ENCODE measurements at places on chromosomes 16 and 17.

- DNase-seq, result no peak
Measured at GRCh38 chr17:40176754-40177110, 538 bp upstream of the RAPGEFL1 start.

DNA sequence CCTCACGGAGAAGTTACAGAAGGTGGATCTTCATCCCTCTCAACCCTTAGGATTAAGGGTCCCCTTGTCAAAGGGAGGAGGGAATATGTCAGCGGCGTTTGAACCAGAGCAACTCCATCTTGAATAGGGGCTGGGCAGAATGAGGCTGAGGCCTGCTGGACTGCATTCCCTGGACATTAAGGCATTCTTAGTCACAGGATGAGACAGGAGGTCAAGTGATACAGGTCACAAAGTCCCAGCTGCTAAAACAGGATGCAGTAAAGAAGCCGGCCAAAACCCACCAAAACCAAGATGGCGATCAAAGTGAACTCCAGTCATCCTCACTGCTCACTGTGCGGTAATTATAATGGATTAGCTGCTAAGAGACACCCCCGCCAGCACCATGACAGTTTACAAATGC lies 36.7 kb downstream of the RBFOX3 start:
- no peak for DNase-seq

- peak; percentile 72 for DNase-seq
Measured at GRCh38 chr16:80938004-80938878, 68.4 kb downstream of the CMC2 start.

- no peak for DNase-seq
Measured at GRCh38 chr17:5131146-5131715, 15.4 kb downstream of the USP6 start.

GRCh38 chr17:2207815-2208515 lies 95.6 kb downstream of the SMG6 start:
- no peak for DNase-seq

- DNase-seq, result peak; percentile 87
Measured at GRCh38 chr17:32341857-32342602, at the start of gene C17orf75. C17orf75 (minus strand) TSS chr17:32342173; CDS start chr17:32342139, 34 bp downstream.

DNA sequence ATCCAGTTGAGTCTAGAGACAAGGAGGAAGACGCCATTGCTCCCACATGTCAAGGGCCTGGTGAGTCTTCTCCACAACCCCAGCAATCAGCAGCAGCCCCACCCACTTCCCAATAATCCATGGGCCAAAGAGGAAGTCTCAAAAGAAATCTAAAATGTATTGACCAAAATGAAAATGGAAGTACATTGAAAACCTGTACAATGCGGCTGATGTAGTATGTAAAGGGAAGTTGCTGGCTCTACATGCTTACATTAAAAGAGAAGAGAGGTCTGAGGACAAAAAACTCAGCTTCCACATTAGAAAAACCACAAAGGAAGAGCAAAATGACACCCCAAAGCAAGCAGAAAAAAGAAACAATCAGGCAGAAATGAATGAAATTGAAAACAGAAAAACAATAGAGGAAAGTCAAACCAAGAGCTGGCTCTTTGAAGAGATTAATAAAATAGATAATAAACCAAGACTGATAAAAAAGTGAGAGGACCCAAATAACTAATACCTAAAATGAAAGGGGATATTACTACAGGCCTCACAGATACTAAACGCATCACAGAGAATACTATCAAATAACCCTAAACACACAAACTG lies 100.6 kb upstream of the METRNL start:
- no peak for DNase-seq

DNA sequence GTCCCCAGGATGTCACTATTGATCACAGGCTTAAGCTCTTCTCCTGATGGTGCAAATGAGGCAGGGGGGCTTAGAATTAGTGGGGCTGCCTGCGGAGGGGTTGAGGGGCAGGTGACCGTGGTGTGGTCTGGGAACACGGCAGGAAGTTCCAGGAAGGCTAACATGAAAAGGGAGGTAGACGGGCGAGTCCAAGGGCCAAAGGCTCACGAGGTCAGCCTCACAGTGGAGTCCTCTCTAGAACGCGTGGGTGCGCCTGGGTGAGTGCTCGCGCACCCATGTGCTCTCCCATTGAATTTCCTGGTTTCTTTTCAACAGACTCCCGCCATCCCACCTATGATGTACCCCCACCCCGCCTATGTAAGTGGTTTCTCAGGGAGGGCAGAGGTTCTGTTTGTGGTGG lies 15.2 kb downstream of the LGALS9 start:
- no peak for DNase-seq

- no peak for DNase-seq
Measured at GRCh38 chr16:51458356-51459140, 307.5 kb upstream of the SALL1 start.

GRCh38 chr17:14580499-14580898 lies 279.6 kb downstream of the HS3ST3B1 start:
- DNase-seq, result no peak

DNA sequence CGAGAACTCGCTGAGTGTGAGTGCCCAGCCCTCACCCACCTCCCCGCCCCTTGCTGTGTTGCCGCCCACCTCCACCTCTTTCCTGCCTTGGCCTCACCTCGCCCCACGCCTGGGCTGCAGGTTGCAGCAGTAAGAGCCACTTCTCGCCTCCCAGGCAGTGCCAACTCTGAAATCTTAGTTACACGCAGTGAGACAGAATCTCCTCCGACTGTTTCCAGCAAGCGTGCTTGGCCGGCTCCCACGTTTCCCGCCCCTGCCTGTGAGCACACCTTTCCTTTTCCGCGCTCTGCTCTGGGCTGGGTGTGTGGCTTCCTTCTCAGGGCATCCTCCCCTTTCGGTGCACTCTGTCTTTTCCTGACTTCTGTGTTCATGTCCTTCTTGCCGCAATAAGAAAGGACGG lies 5.7 kb downstream of the ENGASE start:
- DNase-seq, result no peak

- no peak for DNase-seq
Measured at GRCh38 chr17:53707566-53707965, 115.2 kb upstream of the KIF2B start.

GRCh38 chr16:13414154-13414553 lies 505.8 kb upstream of the ERCC4 start:
- no peak for DNase-seq

DNA sequence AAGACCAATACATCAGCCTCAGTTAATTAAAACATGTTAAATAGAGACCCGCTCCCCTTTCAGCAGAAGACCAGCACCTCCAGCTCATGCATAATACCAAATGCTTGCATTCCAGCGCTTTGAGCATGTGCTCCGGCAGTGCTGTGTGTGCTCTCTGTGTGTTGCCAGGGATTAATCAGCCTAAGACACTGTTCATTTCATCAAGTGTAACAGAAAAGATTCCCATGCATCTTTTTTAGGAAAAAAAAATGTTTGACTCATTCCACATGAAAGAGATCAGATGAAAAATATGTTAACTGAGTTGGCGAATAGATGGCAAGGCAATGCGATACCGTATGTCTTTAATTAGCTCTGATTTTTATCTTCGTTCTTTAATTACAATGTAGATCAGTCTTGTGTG lies 187.6 kb downstream of the RPTOR start:
- no peak for DNase-seq

GRCh38 chr16:8919934-8920462 lies 37.8 kb downstream of the LITAFD start:
- no peak for DNase-seq

GRCh38 chr16:64870859-64871258 lies 251.0 kb downstream of the CDH11 start:
- DNase-seq, result no peak

DNA sequence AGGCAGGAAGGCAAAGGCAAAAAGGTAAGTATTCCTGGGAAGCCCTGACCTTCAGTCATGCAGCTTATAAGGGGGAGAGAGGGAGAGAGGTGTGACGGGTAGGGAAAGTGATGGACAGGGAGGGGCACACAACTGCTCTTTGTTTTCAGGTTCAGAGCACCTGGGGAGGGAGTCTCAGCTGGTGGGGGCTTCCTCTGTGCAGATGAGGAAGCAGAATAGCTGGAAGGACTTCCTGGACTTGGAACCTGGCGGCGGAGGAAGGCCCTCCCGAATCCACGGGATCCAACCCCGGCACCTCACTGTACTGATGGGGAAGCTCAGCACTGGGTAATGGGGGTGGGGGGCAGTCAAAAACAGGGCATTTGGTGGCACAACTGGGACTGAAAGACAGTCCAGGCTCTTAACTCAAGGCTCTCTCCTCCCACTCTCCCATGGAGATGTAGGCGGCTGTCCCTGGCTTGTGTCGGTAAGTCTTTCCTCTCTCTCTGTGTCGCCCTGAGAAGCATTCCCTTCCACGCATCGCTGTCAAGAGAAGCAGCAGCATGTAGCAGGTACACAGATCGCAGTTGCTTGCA lies 11.9 kb upstream of the PITPNM3 start:
- DNase-seq, result no peak

DNA sequence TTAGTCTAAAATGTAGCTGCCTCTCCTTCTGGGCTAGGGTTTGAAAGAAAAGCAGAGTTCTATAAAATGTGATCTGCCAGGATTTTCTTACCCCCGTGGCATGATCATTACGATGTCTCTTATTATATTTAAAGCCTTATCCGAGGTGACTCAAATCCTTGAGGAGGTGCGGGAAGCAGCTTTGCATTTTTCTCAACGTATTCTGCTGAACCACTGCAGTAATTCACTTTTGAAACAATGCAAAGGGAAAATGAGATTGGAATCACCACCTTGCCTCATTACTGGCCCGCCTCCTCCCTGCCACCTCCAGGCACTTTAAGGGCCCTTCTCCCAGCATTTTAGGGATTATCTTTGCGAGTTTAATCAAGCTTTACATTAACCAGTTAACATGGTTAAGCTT lies 9.7 kb upstream of the NOG start:
- no peak for DNase-seq

DNA sequence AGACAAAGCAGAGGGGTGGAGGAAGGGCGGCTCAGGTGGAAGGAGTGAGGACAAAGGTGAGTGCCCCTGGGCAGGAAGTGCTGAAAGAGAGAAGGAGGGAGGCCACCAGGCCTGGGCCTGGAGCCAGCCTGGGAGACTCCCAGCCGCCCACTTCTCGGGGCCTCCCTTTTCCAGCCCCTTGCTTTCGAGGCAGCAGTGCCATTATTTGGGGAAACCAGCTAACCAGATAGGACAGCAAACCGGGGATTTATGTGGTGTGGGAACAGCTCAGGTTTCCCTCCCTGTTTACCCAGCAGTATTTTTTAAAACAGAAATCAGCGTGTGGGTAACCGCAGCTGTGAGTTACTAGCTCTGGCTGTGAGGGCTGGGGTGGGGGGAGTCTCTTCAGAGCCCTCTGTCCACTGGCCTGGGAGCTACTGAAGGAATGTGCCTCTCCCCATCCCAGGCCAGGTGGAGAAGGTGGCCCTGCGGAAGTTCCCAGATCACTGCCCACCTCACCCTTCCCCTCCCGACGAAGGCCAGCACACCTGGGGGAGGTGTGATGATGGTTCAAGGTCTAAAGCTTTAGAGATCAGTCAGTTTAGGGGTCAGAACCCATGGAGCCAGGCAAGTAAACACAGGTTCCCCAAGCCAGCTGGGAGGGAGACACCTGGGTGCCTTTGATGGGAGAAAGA lies 8.4 kb upstream of the MEOX1 start:
- no peak for DNase-seq

GRCh38 chr17:30924341-30924740 lies 2.6 kb downstream of the ADAP2 start:
- no peak for DNase-seq

DNA sequence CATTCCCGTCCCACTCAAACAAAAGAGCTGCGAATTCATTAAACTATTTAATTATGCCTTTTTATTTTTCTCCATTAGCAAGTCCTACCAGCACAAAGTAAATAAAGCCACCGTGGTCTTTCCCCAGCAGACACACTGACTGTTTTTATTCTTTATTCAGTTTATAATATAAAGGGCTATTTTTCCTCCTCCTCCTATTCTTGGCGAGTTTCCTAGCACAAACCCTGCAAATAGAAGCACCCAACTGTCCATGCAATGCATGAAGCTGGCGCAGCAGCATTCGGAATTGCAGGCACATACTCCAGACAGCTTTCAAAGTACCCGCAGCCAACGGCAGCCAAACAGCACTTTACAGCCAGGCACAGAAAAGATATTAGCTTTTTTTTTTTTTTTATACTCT lies 583.4 kb upstream of the PSMD7 start:
- DNase-seq, result no peak

- DNase-seq, result no peak
Measured at GRCh38 chr17:16328997-16329396, 24.3 kb downstream of the CENPV start.

DNA sequence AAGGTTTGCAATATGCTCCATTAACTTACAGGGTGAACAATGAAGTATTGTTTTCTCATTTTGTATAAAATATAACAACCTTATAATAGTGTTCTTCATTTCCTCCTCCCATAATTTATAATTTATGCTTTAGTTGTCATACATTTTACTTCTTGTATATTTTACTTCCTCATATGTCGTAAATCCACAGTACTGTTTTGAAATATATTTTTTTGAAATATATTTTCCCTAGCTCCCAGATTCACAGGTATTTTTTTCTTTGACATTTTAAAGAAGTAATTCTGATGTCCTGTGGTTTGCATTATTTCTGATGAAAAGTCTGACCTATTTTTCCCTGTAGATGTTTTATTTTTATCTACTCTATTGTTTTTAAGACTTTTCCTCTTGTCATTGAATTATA lies 52.7 kb downstream of the VMP1 start:
- no peak for DNase-seq

GRCh38 chr17:36184023-36184765 lies 7.8 kb upstream of the TBC1D3B start:
- DNase-seq, result no peak

DNA sequence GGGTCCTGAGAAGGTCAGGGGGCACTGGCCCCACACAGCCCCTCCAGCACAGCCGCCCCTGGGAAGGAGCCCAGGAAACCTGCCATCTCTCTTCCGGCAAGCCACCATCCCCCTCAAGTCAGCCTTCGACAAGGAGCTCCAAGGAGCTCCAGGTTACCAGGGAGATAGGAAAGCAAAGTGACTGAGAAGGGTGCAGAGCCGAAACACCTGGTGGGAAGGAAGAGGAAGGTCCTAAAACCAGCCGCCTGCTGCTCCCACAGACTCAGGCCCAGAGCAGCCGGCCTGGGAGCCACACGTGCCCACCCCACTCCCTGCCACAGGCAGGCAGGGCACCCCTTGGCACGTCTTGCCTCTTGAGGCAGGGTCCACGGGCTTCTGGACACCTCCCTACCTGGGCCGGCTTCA lies 80.7 kb downstream of the TIMM22 start:
- no peak for DNase-seq

Measured in right forelimb (tissue), 1 donor.